Midbrain (tissue), 1 donor: ENCODE measurements at places on chromosomes 7 and 10.
A peak's percentile ranks its signal among the peaks of the same experiment; 100 is the strongest.

- no peak for DNase-seq
Observed at GRCh38 chr7:24334627-24335026, 50.6 kb downstream of the NPY start.

DNA sequence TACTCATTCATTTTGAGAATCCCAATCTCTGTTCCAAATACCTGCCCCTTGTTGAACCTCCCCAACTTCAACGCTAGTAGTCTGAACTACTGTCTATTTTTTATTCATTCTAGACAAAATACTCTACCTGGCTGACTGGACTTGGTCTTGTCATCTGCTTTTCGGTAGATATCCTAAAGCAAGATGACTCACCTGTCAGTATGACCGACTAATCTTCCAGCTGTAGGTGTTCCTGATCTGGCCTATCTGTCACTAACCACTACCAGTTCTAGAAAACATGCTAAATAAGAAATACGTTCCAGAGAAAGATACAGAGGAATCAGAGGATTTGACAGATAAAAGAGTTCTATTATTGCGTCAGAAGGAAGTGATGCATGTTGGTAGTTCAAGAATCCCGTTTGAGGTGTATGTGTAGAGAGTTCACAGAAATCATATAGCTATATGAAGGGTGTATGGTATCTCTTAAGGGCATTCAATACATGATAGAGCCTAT is 81.1 kb downstream of the IDE start:
- no peak for DNase-seq

GRCh38 chr7:27947586-27948278 is 207.8 kb downstream of the TAX1BP1 start:
- peak; percentile 29 for DNase-seq

GRCh38 chr7:96152706-96153105 is 169.2 kb downstream of the SLC25A13 start:
- no peak for DNase-seq

GRCh38 chr10:72842164-72842563 is 51.4 kb upstream of the OIT3 start:
- no peak for DNase-seq

GRCh38 chr10:37975401-37975991 is 951 bp downstream of the ZNF25 start:
- peak; percentile 41 for DNase-seq

DNA sequence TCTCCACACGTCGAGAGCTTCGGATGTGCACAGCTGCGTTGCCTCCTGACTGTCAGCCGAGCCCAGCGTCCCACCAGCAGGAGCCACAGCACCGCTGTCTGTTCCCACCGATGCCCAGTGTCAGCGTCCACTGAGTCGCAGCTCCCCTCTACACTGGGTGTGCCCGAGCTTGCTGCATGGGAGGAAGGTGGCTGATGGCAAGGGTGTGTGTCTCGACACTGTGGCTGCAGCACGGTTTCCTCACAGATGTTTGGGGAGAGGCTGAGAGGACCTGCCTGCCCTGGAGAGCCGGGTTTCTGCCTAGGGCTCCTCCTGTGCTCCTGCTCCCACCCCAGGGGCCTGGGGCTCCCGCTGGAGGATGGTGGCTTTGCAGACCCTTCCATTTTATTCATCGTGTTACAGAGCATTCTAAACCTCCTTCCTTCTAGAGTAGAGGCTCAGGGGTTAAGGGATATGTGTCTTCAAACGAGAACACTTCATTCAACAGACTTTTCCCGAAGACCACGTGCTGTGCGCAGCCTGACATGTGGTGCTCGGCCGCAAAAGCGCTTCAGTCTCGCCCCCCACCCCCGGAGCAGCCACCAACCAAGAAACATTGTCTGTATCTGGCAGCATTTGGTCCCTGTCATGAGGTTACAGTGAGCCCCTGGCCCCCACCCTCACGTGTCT is 384.8 kb downstream of the DNAJB6 start:
- no peak for DNase-seq

- DNase-seq, result peak; percentile 7
Observed at GRCh38 chr7:26556061-26556881, 264.6 kb downstream of the SNX10 start.
